ENCODE measurements at places on chromosomes 4 and X.

- DNase-seq = no peak
These were observed 137.5 kb downstream of the ZNF674 start for GRCh38 chrX:46407753-46408130.

GRCh38 chr4:92120810-92121498 is 182.8 kb upstream of the GRID2 start:
- DNase-seq = no peak

- no peak for DNase-seq
These were observed 137.8 kb upstream of the TENM3 start for GRCh38 chr4:182105416-182105815.

- no peak for DNase-seq
These were observed 108.8 kb downstream of the ZNF827 start for GRCh38 chr4:145829629-145830395.

GRCh38 chrX:19593690-19594089 is 78.4 kb upstream of the MAP3K15 start:
- DNase-seq = peak; percentile 35
